ENCODE measurements at places on chromosomes 3 and 15. TPM values are rescaled to one million over a fixed set of nuclear protein-coding genes. Genes with fewer than 3 reads are reported as not detected.

- DNase-seq = no peak
Measured at GRCh38 chr3:98875535-98875934, 26.0 kb downstream of the DCBLD2 start.

Gene RARRES1
- 1.4 TPM for polyA plus RNA-seq

- peak; percentile 46 for DNase-seq
Measured at GRCh38 chr15:69685512-69686452, 233.2 kb downstream of the RPLP1 start.

- DNase-seq = peak; percentile 8
Measured at GRCh38 chr15:51076524-51077220, 18.0 kb downstream of the TNFAIP8L3 start.

Gene ASTE1
- polyA plus RNA-seq = 26.2 TPM

Gene DZIP3
- 0.54 TPM for polyA plus RNA-seq

DNA sequence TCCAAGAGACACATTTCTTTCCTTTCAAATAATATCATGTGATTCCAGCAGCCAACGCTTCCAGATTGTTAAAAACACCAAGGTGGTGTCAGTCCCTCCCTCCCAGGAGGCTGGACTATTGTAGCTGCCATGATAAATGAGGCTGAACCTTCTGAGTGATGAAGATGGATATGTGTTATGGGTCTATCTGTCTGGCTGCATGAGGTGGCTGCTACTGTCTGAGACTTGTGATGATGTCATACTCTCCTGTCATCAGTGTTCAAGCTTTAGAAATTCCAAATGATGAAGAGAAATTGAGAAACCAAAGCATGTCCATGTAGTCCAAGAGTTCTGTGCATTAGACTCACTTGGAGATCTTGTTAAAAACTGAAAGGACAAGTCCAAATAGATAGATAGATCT is 683.0 kb downstream of the NTRK3 start:
- no peak for DNase-seq

Gene ALPK3
- polyA plus RNA-seq = 0.22 TPM

Gene IGDCC3
- not detected for polyA plus RNA-seq

GRCh38 chr3:154602241-154602640 is 172.3 kb upstream of the GPR149 start:
- DNase-seq = no peak

GRCh38 chr3:33704891-33705290 is 13.2 kb downstream of the CLASP2 start:
- DNase-seq = no peak

- DNase-seq = no peak
Measured at GRCh38 chr3:4655145-4656045, 162.2 kb downstream of the ITPR1 start.

DNA sequence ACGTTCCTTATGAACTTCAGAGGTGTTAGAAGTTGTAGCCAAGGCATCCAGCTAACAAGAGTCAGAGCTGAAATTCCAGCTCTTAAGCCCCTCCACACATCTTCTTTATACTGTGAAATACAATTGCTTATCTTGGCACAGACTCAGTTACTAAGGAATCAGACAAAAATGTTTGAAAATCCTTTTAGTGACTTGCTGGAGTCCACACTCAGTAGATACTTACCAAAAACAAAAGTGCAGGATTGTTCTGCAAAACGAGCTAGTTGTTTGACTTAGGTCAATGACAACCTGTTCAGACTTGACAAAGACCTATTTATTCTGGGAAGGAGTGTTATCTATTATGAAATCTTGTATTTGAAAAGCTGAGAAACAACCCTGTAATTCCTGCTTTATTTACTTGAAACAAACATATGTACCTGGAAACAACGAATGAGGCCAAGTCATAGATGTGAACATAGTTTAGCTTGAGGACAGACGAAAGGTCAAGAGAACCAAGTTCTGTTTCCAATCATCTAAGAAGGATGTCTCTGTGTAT is 38.5 kb downstream of the B3GNT5 start:
- no peak for DNase-seq

Gene RPL29
- 2,499 TPM for polyA plus RNA-seq

Gene SERINC4
- 0.45 TPM for polyA plus RNA-seq

Gene CADPS
- 4.7 TPM for polyA plus RNA-seq

DNA sequence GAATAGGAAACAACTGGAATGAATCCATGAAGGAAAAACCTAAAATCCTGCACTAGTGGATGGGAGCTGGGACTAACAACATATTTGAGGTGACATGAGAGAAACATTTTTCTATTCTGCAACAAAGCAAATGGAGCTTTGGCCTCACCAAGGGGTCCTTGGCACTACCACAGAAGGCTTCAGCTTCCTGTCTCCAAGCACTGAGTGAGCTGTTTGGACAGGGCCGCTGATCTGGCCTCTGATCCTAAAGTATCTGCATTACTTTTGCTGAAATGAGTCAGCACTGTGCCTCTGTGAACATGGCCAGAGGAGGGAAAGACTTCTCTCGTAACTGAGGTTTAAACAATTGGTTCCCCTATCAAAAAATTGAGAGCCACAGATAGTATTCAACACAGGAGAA is 9.0 kb downstream of the ARPP21 start:
- DNase-seq = no peak

DNA sequence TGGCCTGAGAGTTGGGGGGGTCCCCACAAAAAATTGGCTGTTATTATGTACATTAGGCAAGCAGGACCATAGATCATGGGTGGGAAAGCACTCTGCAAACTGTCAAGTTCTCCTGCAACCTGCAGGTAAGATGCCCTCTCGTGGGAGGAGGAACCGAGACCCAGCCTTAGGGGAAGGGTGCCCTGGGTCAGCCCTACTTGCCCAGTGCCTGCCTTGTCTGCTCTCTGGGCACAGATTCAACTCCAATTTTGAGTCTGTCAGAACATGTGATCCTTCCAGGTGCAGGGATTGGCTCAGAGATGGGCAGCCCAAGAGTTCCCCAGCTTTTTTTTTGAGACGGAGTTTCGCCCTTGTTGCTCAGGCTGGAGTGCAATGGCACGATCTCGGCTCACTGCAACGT is 99.2 kb downstream of the PLXNA1 start:
- DNase-seq = no peak

Gene PRSS50
- not detected for polyA plus RNA-seq

Gene SPINT1
- polyA plus RNA-seq = 204 TPM

DNA sequence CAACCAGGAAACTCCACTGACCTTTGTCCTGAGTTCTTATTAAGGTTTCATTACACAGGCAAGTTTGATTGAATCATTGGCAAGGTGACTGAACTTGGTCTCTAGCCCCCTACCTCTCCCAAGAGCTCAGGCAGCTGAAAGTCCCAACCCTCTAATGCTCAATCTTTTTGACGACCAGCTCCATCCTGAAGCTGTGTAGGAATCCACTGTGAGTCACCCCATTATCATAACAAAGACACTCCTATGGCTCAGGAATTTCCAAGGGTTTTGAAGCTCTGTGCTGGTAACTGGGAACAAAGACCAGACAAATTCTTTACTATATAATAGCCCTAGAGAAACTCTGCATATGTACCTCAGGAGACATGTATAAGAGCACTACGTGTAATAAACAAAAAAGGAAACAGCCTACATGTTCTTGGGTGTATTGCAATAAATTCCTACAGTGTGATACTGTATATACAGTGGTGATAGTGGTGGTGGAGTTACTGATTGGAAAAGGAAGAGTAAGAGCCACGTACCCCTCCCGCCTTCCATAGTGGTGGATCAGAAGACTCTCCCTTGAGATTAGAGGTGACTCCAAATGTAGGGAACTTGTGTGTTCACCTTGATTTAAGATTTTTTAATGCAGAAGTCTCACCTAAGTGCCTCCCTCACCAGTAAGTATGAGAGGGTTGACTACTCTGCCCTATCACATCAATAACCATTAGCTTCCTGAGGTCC is 116.6 kb downstream of the ST8SIA2 start:
- peak; percentile 63 for DNase-seq

Gene CGNL1
- polyA plus RNA-seq = 1.1 TPM

Gene SLC9C1
- polyA plus RNA-seq = not detected

- DNase-seq = no peak
Measured at GRCh38 chr3:14141602-14142341, 16.9 kb downstream of the TMEM43 start.

GRCh38 chr3:70766301-70766700 is 453.9 kb upstream of the MDFIC2 start:
- no peak for DNase-seq

- DNase-seq = peak; percentile 85
Measured at GRCh38 chr3:153138276-153139210, 23.5 kb upstream of the RAP2B start.

DNA sequence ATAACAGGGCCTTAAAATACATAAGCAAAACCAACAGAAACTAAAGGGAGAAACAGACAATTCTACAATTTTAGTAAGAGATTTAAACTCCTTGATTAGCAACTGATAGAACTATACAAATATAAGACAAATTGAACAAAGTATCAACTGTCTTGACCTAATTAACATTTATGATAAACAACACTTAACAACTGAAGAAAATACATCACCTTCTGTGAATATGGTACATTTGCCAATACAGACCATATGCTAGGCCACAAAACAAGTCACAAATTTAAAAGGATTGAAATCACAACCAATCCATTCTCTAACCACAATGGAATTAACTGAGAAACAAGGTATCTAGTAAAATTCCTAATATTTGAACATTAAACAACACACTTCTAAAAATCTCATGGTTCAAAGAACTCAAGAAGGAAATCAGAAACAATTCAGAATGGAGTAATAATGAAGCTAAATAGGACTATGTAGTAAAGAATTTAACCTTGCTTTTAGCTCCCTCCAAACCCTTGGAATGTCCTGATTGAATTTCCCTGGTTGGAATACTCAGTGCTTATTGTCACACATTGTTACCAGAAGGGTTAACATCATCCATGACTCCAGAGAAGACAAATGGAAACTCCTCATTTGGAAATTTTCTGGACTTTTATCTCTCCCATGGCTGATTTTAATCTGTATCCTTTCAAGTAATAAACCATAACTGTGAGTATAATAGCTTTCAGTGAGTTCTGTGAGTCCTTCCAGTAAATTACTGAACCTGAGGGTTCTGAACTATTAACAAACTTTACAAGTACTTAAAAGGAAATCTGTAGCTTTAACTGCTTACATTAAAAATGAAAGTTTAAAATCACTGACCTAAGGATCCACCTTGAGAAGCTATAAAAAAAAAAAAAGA is 88.8 kb downstream of the DLG1 start:
- DNase-seq = no peak

Gene ZMYND10
- 2.5 TPM for polyA plus RNA-seq

Gene TGFBR2
- polyA plus RNA-seq = 77.5 TPM

DNA sequence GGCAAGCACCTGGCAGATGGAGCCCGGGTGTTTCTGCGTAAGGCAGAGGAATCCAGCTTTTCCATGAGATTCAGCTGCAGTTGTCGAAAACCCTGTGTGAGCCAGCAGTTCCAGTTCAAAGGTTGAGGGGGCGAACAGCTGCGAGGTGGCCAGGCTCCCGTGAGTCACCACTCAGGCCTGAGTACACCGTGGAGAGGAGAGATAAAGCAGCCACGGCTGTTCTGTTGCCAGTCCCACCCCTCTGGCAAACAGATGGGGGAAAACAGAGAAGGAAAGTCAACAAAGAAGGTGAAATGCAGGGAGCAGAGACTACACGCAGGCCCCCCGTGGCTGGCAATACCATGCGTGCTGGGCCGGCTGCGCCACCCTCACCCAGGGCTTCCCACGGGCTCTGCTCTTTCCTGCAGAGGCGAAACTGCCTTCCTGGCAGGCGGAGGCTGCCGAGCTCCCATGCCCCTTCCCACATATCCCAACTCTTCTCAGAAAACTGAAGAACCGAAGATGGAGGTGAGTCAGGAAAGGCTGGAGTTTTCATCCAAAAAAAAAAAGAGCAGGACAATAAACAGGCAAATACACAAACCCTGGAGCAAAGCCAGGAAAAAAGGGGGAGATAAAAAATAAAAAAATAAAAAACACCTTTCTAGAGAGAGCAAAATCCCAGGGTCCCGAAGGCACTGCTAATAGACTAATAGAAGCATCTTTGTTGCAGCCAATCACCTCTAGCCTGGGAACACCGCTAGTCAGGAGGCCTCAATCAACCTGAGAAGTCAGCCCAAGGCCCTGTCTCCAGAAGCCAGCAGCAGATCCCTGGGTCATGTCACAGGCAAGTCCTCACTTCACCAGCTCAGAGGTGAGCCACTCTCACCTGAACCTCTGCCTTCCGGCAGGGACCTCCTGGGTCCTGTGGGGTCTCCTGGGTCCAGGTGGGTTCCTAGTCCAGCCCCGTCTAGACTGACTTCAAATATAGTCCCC is 37.7 kb downstream of the FAM174B start:
- peak; percentile 92 for DNase-seq

GRCh38 chr3:23594894-23595670 is 210.7 kb upstream of the UBE2E1 start:
- DNase-seq = no peak

DNA sequence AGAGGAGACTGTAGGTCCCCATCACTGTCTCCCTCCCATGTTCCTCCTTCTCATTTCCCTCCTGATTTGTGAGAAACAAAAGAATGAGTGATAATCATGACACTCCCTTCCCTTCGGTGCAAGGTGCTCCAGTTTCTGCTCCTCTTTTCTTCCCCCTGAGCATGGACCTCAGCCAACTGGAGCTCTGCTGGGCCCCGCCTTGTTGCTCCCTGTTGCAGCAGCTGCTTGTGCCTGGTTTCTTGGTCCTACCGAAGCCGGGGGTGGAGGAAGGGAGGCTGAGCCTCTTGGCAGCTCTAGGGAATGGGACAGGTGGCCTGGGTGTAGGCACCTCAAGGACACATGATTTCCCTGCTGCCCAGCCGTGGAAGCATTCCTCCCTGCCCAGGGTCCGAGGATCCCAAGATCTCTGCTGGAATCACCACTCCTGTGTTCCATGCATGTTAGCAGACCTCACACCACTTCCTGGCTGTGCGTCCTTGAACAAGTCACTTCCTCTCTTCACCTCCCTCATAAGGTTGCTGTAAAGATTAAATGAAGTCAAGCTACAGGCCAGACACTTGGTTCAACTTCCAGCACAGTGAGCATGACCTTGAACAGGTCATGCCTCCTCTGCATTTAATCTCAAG is 131.6 kb upstream of the ABHD17C start:
- no peak for DNase-seq

DNA sequence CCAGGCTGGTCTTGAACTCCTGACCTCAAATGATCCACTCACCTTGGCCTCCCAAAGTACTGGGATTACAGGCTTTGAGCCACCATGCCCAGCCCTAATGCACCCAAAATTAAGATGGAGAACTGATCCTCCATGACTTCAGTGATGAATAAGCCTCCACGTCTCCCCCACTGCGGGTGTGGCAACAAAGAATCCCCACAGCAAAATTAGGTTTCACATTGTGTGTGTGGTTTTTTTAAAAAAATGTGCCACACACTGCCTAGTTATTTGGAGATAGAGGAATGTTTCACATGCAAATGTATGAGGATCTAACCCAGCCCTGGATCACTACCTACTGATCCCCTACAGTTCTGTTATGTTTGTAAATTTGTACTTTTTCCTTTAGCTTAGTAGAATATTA is 17.3 kb downstream of the HDAC11 start:
- no peak for DNase-seq

Gene FBXL22
- polyA plus RNA-seq = 2.0 TPM

- DNase-seq = peak; percentile 67
Measured at GRCh38 chr15:73346735-73347312, 21.9 kb downstream of the HCN4 start.

Gene MKRN2OS
- polyA plus RNA-seq = 10.3 TPM

Gene PP2D1
- polyA plus RNA-seq = not detected

GRCh38 chr15:28101983-28102441 is 2.9 kb upstream of the OCA2 start:
- no peak for DNase-seq

GRCh38 chr15:90402223-90402622 is 14.2 kb downstream of the IQGAP1 start:
- no peak for DNase-seq

Gene CYP8B1
- not detected for polyA plus RNA-seq

Data from small intestine (tissue), 16 donors.